Right ventricle myocardium inferior (tissue), 1 donor: ENCODE measurements at places on chromosomes 11 and 22. TPM values are rescaled to one million over a fixed set of nuclear protein-coding genes. Genes with fewer than 3 reads are reported as not detected.
A peak's percentile ranks its signal among the peaks of the same experiment; 100 is the strongest.

GRCh38 chr22:44274918-44275630, 37.7 kb downstream of the SHISAL1 start:
- DNase-seq: no peak

DNA sequence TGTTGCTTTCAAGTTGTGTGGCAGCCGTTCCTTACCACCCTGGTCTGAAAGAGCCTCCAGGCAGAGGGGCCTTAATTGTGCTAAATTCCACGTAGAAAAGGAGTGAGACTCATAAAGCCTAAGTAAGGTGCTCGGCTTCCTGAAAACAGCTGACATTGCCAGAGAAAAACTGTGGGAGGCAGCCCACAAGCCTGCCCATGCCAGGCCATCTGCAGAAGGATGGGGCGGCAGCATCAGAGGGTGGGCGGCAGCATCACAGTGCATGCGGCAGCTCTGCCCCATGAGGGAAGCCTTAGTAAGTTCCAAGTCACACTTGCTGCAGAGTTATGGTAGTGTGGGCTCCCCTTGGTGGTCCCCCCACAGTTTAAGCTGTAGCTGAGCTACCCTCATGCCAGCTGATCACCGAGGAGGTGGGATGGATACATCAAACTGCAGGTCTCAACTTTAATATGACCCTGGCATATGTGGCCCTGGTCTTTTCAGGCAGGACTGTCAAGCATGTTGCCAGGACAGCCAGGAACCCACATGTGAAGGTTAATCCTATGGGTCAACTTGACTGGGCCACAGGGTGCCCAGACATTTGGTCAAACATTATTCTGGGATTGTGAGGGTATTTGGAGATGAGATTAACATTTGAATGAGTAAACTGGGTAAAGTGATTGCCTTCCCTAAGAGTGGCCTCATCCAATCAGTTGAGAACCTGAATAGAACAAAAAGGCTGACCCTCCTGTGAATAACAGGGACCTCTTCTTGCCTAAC, 3.1 kb upstream of the EIF3F start:
- no peak for DNase-seq

GRCh38 chr11:44398266-44399030, 88.5 kb upstream of the ALX4 start:
- no peak for DNase-seq

DNA sequence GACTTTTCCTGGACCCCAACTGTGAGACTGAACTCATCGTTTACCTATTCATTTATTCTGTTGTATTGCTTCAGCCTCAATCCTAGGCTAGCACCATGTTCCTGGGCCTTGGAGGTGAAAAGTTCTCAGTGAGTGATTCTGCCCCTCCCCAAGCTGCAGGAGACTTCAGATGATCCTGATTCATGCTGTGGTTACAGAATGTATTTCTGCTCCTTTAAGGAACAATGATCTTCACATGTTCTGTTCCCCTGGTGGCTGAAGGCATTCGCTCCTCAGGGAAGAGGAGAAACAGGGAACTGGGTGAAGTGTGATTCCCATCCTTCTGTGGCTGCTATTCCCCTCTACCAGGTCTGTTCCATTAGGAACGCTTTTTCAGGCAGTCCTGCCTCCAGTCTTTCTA, 2.4 kb downstream of the OR52E1 start:
- no peak for DNase-seq

GRCh38 chr11:72274435-72274834, 30.5 kb upstream of the PHOX2A start:
- no peak for DNase-seq

DNA sequence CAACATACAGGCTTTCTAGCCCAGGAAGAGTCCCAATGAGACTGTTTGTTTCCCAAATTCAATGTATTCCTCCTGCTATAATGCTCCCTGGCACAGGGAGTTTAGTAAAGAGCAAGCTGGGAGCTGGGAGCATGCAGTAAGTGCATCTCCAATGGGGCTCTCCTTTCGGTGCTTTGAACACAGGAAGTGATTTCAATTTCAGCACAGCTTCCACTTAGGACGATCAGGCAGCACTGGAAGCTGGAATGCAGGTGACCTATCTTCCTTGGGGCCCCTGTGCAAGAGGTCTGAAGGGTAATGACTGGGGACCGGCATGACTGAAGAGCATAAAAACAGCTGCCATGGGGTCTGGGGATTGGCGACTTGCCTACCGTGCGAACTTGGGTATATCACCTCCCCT, 76.0 kb downstream of the LARGE1 start:
- DNase-seq: no peak

DNA sequence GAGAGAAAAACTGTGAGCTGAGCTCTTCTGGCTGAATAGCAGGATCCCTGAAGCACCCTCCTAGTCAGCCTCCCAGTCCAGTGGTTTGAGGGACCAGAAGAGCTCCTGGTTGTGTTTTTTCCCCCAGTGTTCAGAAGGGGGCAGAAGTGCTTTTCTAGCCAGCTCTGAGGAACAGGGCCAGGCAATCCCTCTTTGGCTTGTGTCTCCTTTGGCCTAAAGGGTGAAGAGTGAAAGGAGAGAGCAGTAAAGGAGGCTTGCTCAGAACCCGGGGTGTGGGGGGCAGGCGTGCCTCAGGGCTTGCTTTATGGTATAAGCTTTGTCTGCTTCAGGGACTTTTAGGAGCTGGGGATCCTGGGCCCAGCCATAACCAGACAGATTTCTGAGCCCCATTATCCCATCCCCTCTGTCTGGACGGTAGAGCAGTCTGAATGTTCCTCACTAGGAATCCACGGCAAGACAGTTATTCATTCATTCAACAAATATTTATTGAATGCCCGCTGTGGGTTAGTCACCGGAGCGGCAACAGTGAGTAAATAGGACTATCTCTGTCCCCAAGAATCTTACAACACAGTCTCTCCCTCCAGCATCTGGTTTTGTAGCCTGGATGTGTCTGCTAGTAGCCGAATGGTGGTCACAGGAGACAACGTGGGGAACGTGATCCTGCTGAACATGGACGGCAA, 14.5 kb downstream of the ACP2 start:
- DNase-seq: no peak

DNA sequence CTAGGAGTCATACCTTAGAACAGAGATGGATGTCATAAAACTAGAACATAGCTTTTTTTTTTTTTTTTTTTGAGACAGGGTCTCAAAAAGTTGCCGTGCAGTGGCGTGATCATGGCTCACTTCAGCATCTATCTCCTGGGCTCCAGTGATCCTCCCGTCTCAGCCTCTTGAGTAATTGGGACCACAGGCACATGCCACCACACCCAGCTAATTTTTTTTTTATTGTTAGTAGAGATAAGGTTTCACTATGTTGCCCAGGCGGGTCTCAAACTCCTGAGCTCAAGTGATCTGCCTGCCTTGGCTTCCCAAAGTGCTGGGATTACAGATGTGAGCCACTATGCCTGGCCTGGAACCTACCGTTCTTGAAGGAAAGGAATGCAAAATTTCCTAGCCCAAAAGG, 8.8 kb upstream of the CEP295 start:
- DNase-seq: no peak

- DNase-seq: no peak
Measured at GRCh38 chr11:27868709-27869108, 168.5 kb upstream of the BDNF start.

GRCh38 chr11:62445314-62445740, 26.5 kb downstream of the SCGB1A1 start:
- no peak for DNase-seq

- DNase-seq: no peak
Measured at GRCh38 chr22:41358927-41359326, 22.8 kb upstream of the TEF start.

- no peak for DNase-seq
Measured at GRCh38 chr22:45552017-45552411, 49.3 kb downstream of the FBLN1 start.

DNA sequence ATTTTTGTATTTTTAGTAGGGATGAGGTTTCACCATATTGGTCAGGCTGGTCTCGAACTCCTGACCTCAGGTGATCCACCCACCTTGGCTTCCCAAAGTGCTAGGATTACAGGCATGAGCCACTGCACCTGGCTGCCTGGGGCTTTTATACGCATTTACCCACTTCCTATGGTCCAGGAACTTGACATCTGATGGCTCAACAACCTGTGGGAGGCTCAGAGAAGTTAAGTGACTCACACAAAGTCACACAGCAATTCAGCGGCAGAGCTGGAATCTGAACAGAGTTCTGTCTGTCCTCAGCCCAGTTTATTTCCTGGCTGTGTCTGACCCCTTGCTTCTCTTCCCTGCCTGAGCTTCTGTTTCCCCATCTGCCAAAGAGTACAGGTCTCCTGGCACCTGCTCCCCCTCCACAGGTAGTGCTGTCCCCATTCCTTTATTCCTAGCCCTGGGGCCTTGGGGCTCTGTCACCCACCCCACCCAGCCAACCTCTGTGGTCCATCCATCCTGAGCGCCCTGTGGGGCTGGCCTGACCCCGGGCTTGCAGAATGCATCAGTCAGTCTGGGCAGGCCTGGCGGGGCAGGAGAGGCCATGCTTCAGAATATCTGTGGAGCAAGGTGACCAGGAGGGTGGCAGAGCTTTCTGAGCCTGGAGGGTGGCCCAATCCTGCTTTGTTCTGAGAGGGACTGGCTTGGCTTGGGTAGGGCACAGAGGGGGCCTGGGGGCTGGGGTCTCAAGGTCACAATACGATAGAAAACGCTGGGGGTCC, 50.6 kb downstream of the CACNA1I start:
- DNase-seq: peak; percentile 66

GRCh38 chr11:46286789-46287188, 9.3 kb downstream of the CREB3L1 start:
- DNase-seq: no peak

- DNase-seq: no peak
Measured at GRCh38 chr11:72787216-72788104, 6.4 kb downstream of the STARD10 start.

DNA sequence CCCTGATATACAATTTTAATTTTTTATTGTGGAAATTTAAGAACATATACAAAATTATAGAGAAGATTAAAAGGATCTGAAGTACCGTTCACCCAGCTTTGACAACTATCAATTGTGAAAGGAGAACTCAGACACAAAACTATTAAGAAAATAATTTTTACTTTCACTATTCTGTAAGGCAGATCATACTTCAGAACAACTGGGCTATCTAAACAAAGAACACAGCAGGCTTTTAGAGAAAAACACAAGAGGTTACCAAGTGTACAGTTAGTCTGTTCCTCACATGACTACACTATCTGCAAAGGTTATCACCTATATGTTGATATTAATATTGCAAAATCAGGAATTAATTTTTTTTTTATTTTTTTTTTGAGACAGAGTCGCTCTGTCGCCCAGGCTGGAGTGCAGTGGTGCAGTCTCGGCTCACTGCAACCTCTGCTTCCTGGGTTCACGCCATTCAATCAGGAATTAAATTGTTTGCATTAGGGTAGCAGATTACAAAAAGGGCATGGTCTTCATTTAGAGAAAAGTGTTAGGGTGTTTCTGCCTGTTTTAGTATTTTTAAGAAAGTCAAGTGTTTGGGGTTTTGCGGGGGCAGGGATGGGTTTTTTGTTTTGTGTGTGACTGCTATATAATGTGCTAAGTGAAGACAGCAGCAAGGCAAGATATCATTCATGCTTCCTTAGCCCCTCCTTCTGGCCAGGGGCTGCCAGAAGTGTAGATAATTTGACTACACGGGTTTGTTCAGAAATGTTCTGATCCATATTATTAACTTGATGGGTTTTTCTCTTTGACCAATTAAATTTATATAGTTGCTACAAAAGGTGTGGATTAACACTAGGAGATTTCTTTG, 27.6 kb upstream of the SIK2 start:
- DNase-seq: no peak

DNA sequence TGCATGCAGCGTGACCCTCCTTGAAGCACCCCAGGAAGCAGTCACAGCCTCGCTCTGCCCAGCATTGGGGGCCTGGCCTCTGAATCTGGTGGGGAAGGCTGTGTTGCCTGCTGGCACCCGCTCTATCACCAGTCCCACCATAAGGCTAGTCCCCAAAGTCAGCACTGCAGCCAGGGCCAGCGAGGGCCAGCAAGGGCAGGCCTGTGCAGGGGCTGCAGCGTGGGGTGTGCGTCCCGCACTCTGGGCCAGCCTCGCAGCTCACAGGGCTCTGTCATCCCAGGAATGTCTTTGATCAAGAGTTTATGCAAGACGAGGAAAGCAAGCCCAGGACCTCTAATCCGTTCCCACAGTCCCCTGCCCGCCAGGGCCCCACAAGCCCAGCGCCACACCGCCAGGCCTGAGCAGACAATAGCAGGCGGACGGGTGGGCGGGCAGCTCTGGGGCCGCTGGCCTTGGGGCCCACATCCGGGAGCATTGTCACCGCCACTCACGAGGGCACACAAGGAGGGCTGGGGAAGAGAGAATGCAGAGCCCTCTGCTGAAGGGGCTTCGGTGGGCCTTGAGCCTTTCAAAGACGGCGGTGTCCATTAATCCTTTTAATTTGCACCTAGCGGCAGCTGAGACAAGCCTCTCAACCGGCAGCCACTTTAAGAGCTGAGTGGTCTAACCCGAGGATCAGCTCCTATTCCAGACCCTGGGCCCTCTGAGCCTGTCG, 17.1 kb downstream of the LTO1 start:
- DNase-seq: peak; percentile 42

DNA sequence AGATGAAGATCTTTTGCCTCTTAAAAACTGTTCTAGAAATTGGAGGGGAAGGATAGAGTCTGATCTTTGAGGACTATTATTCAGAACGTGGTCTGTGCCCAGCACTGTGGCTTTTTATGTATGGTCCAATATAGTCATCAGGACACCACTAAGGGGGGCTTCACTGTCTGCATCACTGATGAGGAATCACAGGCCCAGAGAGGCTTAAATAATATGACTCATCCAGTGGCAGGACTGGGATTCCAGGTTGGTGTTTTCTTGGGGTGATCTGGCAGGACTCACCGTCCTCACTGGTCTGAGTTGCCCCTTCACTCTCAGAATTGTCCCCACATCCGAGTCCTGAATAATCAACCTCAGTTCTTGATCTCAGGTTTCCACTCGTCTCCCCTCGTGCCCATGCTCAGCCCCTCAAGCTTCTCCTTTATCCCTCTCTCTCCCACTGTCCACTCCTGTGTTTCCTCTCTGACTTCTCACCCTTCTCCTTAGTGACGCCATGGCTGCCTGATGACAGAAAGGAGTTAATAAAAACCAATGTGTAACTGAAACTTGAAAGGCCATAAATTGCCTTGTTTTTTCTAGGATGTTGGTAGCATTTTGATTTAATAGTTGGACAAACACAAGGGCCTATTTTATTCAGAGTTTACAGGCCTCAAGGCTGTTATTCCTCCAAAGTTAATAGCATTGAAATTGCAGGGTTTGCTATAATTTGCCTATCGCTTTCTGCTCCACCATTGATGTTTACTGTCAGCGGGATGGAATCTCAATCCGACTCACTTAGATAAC, 95.7 kb upstream of the NNMT start:
- DNase-seq: no peak

DNA sequence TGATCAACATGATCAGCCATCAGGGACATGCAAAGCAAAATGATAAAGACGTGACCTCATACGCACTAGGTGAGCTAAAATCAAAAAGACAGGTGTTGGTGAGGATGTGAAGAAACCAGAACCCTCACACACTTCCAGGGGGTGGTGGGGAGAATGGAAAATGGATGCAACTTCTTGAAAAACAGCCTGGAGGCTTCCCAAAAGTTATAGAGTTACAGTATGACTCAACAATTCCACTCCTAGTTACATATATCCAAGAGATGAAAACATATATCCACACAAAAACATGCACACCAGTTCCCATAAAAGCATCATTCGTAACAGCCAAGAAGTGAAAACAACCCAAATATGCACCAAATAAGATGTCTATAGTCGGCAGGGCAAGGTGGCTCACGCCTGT, 42.1 kb upstream of the APLNR start:
- DNase-seq: no peak

CCDC87 gene
- 0.27 TPM for total RNA-seq

PAAF1 gene
- total RNA-seq: 10.7 TPM

FZD4 gene
- 31.3 TPM for total RNA-seq

OR8D4 gene
- total RNA-seq: not detected

LRRC51 gene
- 3.7 TPM for total RNA-seq

TRIM64C gene
- total RNA-seq: not detected

JHY gene
- total RNA-seq: 2.1 TPM

CTSC gene
- 34.3 TPM for total RNA-seq
